IPS DF 6.9 (cell line): ENCODE measurements at places on chromosomes 2 and 18.

DNA sequence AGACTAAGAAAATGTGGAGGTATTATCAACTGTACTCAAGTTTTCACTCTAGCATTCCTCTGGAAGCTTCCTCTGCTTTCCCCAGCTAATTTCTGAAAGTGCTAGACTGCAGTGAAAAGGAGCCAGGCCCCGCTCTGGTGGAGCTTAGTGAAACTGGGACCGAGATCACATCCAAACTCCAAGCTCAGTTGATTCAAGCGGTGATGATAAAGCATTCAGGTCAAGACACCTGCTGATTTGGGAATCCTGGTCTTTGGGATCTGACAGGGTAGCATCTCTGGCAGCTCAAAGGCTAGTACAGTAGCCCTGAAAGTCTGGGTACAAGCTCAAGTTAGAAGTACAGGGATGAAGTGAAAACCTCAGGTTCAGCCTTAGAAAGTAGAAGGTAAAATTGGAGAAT, 120.2 kb upstream of the CRIM1 start:
- no peak for DNase-seq

- no peak for DNase-seq
Observed at GRCh38 chr18:41940506-41941215, 14.4 kb upstream of the PIK3C3 start.

DNA sequence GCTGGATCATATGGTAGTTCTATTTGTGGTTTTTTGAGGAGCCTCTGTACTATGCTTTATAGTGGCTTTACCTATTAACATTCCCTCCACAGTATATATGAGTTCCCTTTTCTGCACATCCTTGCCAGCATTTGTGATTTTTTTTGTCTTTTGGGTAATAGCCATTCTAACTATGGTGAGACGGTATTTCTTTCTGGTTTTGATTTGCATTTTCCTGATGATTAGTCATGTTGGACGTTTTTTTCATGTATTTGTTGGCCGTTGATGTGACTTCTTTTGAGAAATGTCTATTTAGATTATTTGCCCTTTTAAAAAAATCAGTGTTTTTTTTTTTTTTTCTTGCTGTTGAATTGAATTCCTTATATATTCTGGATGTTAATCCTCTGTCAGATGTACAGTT, 31.1 kb downstream of the ACTR3 start:
- DNase-seq = no peak

GRCh38 chr18:75205514-75206132, 3.3 kb downstream of the PTGR3 start:
- no peak for DNase-seq

GRCh38 chr2:197137231-197137630, 173.3 kb downstream of the ANKRD44 start:
- DNase-seq = no peak

DNA sequence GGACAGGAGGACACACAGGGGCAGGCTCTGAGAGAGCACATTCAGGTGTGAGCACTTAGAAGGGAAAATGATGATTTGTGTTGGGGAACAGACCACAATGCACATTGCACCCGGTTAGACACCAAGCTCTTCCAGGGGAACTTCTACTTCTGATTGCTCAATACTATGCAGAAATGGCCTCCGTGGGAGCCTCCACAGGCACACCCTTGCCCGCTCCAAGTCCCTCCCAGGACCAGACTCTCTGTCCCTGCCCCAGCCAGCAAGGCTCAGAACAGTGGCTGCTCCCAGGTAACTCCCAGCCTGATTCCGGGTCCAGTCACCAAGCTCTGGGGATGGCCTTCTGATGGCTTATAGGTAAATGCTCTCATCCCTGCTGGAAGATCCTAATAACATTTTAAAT, 56.2 kb downstream of the BCL2L11 start:
- DNase-seq = no peak

DNA sequence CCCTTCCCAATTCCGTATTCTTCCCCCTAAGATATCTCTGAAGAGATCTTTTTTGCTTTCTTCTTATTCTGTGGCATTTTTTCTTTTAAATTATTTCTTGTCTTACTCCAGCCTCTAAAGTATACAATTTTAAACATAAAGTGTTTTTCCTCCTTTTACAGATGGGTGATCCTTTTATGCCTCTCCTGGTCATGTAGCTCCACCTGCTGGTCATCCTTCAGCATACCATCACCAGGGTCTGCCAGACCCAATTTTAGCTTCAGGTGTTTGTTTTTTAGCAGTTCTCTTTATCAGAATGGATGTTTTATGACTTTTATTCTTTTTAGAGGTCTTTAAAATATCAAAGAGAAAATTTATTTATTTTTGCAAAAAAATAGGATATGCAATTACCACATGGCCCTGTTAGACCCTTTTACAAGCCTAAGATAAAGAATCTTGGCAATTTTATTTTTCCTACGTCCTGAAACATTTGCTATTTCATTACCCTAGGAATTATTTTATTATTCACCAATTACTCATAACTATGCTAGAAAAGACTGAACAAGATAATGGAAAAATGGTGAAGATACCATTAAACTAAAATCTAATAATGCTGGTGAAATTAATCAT, 55.5 kb downstream of the PIGN start:
- DNase-seq = peak; percentile 18
